Stimulated activated CD4-positive, alpha-beta T cell treated with anti-CD3 and anti-CD28 coated beads, Interleukin-1b, Interleukin-23, amount 100 ng/mL, for 4 hours (primary cell): ENCODE measurements at places on chromosomes 6 and 20.

DNA sequence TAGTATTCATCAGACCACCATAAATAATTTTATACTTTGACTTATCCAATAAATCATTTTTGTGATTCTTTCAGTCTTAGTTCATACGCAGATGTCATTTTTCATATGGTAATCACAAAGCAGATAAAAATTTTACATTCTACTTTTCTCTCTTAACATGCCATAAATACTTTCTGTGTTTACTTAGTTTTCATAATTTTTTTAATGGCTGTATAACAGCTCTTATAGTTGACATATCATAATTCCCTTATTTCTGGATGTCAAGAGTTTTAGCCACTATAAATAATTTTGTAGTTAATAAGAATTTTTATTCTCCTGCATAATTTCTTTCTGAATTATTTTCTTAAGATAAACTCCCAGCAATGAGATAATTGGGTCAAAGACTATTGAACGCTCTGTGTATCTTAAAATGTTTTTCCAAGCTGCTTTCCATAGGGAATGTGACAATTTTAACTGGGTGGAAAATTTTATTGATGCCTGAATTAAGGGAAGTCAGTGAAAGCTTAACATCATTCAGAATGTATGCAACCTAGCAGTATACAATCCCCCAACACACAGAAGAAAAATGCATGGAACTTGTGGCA lies 702.7 kb downstream of the EPM2A start:
- no peak for DNase-seq

- DNase-seq, result no peak
These were observed 102.2 kb upstream of the EXOC2 start for GRCh38 chr6:795046-795685.

DNA sequence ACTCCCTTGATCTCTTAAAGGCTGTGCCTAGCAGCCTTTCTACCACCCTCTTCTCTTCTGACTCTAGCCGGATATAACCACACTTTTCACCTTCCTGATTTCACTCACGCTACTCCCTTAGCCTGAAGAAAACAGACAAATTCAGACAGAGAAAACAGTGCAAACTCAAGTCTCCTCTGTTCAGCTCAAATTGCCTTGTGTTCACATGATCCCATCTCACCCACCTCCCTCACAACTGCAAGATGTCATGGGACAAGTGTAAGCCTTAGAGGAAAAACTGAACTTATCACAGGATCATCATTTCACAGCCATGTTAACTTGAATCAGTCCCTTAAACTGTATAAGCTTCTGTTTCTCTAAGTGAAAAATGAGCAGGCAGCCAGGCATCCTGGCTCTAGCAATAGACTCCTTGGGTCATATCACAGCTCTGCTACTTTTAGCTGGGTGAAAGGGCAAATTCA lies 66.5 kb upstream of the TENT5A start:
- DNase-seq, result no peak

DNA sequence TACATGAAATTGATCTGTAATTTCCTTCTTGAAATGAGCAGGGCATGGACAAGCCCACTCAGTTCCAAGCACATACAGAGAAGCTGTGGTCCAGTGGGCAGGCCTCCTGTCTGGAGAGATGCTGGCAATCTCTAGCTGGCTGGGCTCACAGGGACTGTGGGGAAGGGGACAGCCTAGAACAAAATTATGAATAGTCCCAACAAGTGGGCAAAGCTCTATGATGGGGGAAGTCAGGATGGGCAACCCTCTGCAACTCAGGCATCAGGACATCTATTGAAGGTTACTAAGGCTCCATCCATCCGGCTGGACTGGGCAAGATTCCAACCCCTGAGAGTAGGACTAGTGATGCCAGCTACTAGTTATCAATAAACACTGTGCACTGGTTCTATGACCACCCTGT lies 40.9 kb downstream of the TRERF1 start:
- no peak for DNase-seq

DNA sequence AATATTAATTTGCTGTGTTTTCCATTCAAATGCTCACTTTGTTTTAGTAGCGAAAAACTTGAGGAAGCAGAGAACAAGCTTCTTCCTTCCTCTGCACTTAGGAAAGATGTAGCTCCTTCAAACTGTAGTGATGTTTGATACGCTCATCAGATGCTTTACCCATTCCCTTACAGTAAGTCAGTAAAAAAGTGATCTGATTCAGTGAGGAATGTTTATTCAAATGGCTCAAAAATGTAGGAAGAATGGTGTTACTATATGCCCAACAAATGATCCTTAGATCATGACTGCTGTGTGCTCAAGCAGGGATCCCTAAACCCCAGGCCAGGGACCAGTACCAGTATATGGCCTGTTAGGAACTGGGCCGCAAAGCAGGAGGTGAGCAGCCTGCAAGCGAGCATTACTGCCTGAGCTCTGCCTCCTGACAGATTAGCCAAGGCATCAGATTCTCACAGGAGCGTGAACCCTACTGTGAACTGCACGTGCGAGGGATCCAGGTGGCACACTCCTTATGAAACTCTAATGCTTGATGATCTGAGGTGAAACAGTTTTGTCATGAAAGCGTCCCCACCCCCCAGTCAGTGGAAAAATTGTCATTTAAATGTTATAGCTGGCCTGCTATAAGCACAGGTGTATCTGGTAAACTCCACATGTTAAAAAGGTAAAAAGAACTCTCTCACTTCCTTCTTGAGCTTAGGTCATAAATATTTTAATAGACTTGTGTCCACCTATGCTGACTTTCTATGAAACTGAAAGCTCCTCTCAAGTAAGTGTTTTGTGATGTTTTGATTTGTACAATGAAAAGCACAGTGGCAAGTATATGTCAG lies 187.2 kb downstream of the FOXC1 start:
- DNase-seq, result no peak

GRCh38 chr20:32184961-32185603 lies 22.5 kb downstream of the PLAGL2 start:
- no peak for DNase-seq

DNA sequence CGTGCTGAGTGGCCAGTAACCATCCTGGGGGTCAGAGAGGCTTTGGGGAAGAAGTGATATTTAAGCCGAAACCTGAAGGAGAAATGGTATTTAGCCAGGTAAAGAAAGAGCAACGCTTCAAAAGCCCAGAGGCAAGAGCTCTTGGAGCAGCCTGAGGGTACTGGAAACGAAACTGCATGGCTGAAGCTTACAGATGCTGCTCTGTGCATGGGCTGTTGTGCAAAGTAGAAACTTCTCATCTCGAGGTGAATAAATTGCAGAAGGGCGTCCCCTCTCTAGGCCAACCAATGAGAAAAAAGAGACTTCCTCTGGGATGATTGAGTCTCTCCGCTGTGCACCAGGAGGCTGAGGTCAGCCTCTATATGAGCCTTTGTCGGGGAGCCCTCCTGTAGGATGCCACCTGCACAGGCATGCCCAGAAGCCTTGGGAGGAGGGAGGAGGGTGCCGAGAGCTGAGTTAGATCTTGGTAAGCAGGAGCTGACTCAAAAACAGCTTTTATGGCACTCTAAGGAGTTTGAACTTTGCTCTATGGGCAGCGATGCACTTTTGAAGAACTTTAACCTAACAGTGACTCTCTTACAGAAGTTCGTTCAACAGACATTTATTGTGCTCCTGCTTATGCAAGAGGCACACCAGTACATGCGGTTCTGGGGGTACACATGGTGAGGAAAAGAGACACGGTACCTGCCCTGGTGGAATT lies 61.6 kb upstream of the EDN1 start:
- no peak for DNase-seq

DNA sequence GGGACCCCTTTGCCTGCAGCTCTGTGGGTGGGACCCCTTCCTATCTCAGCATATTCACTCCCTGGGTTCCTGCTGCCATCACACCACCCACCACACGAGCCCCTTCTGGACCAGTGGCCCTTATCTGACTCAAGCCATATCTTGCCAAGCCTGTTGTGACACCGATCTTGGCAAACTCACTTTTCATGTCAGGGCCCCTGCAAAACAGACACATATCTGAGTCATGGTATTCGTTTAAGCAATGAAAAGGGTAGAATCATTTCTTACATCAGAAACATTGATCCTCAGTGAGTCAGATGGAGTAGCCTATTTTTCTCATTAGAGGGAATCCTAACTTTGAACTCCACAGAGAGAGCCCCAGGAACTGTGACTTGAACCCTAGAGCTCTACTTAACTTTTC lies 10.6 kb downstream of the RAET1E start:
- no peak for DNase-seq

DNA sequence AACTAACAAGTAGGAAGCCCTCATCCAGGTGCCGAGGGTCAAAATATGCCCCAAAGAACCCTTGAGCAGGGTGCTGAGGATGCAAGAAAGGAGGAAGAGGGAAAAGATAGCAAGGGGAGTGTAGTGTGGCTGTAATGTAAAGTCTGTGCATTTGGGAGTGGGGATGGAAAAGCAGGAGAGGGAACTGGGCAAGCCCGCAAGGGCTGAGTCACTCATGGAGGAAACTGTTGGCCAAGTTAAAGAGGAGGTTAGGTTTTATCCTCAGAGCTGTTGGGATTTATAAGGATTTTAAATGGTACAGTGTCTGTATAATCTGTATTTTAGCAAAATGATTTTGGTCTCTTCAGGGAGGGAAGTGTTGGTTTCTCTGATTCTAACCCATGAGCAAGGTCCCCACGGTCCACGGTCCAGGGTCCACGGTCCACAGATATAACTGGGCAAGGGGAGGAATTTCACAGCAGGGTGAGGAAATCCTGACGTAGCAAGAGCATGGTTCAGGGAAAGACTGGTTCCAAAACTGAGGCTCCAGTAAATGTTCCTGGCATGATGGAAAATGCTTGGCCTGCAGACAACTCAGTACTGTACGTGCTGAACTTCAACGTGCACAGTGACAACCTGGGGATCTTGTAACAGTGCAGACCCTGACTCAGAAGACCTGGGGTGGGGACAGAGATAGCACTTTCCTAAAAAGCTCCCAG lies 759.8 kb downstream of the PTPRT start:
- no peak for DNase-seq

GRCh38 chr6:21163110-21163837 lies 430.3 kb upstream of the SOX4 start:
- DNase-seq, result no peak

DNA sequence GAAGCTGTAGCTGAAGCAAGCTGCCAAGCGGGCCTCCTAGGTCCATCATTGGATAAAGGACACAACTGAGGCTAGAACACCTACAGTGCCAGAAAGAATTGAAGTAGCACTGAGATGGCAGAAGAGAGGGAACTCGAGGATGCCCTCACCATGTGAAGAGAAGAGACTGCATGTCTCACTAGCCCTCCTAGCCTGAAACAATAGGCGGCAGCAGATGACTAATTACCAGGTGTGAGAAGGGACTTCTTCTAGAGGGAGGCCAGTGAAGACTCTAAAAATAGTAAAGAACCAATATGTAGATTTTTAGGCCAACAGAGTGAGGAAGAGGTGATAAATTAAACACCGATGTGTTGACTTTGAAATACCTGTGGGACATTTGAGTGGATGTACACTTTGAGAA lies 50.3 kb downstream of the LGSN start:
- DNase-seq, result no peak

DNA sequence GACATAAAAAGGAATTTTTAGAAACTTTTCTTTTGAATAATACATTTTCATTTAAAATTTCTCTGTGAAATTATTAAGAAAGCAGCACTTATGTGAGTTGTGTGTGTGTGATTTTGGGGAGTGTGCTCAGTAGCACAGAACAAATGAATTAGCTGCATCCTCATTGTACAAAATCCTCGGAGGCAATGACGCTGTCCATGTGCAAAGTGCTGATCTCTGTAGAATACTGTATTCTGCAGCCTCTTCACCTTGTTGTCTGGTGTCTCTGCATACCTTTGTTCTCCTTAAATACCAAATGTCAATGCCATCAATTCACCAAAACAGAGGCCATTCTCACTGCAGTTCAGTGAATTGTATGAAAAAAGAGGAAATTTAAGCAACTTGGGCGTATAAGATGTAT lies 838.4 kb downstream of the QKI start:
- DNase-seq, result no peak

GRCh38 chr6:47169785-47170616 lies 127.9 kb upstream of the ADGRF1 start:
- no peak for DNase-seq

DNA sequence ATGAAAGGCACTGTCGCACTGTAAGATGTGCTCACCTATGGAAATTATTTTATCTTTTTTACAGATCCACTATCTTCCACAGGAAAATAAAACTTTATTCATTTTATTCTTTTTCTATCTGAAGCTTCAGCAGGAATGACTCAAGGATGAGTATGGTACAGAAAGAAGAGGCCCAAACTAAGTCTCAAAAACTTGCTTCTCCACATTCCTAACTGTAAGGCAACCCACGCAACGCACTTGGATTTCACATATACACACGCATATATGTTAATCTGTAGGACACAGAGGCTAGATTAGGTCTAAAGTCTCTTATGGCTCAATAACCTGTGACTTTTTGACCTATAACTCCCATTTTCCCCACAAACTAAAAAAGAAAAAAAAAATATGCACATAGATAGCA lies 81.9 kb downstream of the RALGAPA2 start:
- no peak for DNase-seq

DNA sequence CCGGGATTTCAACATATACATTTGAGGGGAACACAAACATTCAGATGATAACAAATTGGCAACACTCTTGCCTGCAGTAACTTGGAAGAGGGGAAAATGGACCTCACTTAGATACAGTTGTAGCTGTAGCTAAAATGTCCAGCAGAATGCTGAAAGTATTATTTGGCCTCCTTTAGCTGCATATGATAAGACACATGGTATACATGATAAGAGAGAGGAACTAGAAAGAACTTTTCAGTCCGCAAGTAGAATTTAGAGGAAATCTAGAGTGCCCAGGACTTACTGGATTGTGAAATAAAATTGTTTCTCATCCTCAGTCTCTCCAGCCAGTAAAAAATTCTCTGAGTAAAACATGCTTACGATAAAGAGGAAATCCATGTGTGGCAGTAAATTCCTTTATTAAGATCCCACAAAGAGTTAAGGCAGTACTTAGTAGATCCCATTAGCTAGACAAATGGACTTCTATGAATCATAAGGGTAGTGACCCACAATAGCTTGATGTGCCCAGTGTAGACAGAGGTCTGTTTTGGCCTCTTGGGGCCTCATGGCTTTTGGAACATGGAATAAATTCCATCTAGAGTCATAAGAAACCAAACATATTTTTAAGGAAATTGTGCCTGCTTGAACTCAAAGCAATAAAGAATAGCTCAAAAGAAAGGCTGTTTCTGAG lies 87.9 kb upstream of the RBM24 start:
- no peak for DNase-seq

GRCh38 chr6:81966968-81967367 lies 214.5 kb upstream of the TENT5A start:
- no peak for DNase-seq

GRCh38 chr6:10719964-10720264 lies 3.0 kb upstream of the TMEM14C start:
- DNase-seq, result no peak
